ENCODE measurements at places on chromosomes 6 and 20. TPM values are rescaled to one million over a fixed set of nuclear protein-coding genes. Genes with fewer than 3 reads are reported as not detected.

- peak; percentile 88 for DNase-seq
Observed at GRCh38 chr6:149863698-149864577, at the start of gene LRP11. Gene LRP11, minus strand, starts transcription at chr6:149864359. Its CDS starts 339 bp downstream, at chr6:149864020.

DNA sequence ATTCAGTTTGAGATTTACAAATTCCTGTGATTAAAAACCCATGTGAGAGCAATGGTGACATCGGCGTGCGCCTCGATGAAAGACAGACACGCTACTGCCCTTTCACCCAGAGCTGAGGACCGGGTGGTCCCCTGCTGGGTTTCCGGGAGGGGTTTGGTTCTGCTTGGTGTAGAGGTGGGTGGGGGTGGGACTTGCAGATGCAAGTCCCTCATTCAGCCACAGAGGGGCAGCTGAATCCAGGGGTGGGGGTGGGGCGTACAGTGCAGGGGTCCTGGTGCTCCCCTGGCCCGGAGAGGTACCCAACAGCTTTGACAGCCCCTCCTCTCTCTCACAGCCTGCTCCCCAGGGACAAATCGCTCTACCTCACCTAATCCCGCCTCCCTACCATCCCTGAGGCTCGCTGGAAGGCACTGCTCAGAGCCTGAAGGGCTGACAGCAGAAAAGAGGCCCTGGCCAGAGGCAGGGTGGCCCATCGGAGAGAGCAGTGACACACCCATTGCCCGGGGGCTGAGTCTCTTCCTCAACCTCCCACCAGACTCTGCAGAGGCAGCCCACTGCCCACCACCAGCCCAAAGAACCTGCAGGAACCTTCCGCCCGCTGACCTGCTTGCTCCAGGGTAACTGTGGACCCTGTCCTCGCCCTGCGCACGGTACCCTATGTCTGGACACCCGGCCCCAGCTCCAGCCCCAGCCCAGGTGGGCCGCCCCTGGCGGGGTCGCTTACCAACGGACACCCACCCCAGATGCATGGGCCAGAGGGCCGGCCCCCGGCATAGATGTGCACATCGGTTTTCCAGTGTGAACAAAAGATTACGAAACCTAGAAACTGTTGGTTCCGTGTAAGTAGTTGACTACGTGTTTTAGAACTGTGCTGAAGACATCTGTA lies 118.4 kb downstream of the JPH2 start:
- no peak for DNase-seq

- DNase-seq: no peak
Observed at GRCh38 chr6:33966536-33966935, 162.7 kb upstream of the MLN start.

DNA sequence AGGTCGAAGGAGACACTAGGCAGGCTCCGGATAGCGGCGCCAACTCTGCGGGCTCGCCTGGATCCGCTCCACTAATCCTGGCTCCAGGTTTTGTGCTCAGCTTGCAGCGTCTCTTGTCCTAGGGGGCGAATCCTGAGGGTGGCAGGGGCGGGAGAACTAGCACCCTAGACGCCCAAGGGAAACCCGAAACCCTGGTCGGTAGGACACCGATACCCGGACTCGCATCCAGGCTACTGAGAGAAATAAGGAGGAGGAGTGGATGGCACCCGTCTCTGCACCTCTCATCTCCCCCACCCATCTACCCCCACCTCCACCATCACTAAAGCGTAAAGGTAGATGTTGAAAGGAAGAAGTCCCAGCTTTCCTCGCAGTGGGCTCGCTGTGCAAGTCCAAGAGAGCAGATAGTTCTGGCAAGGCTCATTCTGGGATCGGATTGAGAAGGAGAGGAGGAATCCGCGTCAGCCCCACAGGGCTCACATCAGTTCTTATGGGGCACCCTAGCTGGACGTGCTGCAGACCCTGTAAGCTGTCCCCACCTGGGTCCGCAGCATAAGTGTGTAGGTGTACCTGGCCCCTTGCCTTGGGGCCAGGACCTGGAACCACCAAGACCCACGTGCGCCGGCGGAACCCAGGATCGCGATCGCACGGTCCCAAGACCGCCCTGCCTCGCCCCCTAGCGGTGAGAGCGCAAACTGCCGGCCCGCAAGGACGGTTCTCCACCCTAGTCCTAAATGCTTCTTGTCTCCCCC lies 6.9 kb downstream of the SLC32A1 start:
- peak; percentile 81 for DNase-seq

The KHDC1L gene
- total RNA-seq: not detected

The HELZ2 gene
- 64.0 TPM for total RNA-seq

- DNase-seq: no peak
Observed at GRCh38 chr6:84447651-84448050, 220.2 kb upstream of the CEP162 start.

GRCh38 chr6:115819506-115819905 lies 241.2 kb downstream of the FRK start:
- DNase-seq: no peak

The PBOV1 gene
- not detected for total RNA-seq

The FNDC11 gene
- 2.4 TPM for total RNA-seq

- no peak for DNase-seq
Observed at GRCh38 chr20:61881416-61881815, 184.3 kb downstream of the TAF4 start.

GRCh38 chr6:21158149-21158548 lies 435.4 kb upstream of the SOX4 start:
- DNase-seq: no peak

GRCh38 chr6:20364327-20364726 lies 37.4 kb upstream of the E2F3 start:
- DNase-seq: no peak

DNA sequence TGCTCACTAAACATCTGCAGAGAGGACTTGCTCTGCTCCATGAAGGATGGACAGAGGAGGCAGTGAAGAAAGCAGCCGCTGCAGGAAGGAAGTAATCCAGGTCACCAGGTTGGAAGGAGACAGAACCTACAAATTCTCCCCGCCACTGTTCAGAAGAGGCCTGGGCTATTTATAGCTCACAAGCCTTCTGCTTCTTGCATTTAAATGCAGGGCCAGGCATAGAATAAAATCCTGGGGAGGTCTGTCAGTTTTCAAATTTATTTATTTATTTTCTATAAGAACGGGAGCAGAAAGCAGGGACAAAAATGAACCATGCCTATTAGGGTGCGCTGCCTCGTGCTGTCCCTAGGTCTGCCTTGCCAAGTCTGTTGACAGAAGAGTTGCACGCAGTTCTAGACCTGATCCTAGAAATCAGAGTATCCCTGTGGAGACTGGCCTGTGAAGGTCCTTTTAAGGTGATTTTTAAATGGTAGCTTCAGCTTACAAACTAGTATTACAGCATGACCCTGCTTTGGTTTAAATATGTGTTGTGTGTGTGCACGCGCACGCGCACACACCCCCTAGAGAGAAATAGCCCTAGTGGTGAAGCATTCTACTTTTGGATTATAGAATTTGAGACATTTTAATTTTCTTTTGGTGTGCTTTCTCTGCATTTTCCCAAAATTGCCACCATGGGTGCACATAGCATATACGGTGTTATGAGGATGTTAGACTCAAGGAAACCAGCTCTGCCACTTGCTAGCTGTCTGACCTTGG lies 19.5 kb downstream of the RIMS4 start:
- no peak for DNase-seq

DNA sequence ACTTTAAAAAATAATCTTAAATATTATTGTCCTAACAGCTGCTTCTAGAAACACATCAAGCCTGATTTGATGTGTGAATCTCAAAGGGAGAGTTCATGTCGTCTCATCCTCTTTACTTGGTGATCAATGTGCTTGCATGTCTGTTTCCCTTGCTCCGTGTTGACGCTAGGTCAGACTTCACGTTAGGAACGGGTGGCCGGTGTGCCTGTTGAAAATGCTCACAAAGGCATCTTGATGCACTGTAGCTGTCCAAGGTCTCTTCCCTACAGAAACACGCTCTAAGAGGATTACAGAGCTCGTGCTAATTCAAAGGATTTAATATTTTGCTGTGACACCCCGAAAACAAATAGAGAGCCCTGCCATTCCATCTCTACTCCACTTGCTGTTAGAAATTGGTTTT lies 84.6 kb downstream of the ID4 start:
- DNase-seq: no peak

The CST2 gene
- not detected for total RNA-seq

DNA sequence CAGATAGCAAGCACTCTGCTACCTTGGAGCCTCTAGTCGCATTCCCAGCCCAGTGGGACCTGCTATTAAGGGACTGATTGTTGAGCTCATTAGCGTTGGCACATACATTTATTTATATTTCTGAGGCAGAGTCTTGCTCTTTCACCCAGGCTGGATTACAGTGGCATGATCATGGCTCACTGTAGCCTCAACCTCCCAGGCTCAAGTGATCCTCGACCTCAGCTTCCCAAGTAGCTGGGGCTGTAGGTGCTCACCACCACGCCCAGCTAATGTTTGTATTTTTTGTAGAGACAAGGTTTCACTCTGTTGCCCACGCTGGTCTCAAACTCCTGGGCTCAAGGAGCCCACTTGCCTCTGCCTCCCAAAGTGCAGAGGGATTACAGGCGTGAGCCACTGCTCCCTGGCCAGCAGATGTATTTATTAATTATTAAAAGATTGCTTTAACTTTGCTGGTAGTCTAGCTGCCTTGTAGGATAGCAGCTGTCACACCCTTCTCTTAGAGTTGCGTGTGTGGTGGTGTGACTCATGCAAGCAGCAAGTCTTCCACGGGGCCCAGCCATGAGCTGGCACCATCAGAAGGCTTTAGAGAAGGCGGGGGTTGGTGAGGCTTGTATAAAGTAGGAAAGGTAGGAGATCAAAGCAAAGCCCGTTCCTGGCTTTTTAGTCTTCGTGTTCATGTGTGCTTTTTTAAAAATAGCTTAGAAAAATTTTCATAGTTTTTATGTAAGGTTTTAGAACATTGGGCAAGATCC lies 16.5 kb downstream of the ACTR5 start:
- peak; percentile 81 for DNase-seq

DNA sequence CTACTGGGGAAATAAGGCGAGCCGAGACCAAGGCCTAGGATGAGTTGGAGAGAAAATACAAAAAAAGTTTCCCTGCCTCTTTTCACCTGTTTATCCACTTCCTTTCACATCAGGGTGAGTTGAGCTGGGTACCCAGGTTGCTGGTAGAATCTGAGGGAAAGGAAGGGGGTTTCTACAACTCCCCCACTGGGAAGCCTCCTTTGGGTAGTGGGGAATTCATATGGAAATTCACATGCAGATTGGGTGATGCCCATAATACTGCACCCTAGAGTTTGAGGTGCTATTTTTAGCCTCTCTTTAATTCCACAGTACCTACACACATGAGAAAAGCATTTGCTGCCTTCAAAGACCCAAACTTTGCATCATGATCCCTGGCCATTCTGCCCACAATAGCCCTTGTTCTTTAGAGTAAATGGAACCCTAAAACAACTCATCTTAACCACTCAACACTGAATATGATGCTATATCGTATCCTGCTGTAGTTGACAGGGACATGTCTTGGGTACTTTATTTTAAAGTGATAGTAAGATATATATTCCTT lies 2.7 kb downstream of the OSTM1 start:
- DNase-seq: no peak

- no peak for DNase-seq
Observed at GRCh38 chr6:76843054-76843822, 620.1 kb downstream of the HTR1B start.

DNA sequence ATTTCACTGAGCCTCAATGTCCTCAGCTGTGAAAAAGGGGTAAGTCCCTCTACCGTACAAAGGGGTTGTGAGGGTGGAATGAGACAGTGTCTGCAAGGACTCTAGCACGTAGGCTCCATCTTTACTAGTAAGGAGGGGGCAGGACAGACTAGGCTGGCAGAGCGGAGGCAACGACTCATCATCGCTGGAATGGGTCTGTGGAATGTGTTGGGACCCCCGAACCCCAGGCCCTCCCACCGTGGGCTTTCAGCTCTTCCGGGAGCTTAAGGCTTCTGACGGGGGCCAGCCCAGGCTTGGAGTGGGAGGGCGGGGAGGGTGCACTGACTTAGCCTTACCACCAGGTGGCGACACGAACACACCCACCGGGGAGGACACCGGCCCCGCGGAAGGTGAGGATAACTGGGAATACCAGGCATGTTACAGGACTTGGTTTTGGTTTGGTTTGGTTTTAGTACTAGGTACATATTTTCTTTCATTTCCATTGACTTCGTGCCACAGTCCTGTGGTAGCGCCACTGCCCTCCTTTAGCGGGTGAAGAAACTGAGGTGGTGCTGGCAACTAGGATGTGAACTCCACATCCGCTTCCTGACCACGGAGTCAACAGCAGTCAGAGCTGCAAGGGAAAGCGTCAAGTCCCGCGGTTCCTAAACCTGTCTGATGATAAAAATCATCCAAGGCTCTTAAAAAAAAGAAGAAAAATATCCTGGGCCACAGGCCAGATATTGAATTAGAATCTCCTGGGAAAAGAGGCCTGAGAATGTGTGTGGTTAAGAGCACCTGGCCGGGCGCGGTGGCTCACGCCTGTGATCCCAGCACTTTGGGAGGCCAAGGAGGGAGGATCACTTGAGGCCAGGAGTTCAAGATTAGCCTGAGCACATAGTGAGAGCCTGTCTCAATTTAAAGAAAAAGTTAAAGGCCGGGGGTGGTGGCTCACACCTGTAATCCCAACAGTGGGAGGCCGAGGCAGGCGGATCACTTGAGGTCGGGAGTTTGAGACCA lies 10.3 kb upstream of the TULP1 start:
- DNase-seq: peak; percentile 82

DNA sequence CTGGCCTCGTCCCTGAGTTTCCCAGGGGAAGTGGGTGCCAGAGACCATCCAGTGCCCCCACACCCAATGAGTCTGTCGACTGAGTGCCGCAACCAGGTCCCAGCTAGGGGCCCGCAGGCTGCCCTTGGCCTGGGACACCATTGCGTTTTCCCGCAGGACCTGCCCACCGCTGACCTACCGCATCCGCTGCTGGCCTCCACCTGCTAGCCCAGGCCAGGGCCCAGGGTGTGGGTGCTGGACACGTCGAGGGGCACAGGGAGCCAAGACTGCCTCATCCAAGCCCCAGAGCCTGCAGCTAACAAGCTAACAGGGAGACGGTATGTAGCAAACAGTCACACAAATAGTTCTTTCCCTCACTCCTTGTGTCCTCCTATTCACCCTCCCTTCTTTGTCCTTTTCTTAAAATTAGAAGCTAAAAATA lies 97.7 kb downstream of the TMEM242 start:
- DNase-seq: no peak

DNA sequence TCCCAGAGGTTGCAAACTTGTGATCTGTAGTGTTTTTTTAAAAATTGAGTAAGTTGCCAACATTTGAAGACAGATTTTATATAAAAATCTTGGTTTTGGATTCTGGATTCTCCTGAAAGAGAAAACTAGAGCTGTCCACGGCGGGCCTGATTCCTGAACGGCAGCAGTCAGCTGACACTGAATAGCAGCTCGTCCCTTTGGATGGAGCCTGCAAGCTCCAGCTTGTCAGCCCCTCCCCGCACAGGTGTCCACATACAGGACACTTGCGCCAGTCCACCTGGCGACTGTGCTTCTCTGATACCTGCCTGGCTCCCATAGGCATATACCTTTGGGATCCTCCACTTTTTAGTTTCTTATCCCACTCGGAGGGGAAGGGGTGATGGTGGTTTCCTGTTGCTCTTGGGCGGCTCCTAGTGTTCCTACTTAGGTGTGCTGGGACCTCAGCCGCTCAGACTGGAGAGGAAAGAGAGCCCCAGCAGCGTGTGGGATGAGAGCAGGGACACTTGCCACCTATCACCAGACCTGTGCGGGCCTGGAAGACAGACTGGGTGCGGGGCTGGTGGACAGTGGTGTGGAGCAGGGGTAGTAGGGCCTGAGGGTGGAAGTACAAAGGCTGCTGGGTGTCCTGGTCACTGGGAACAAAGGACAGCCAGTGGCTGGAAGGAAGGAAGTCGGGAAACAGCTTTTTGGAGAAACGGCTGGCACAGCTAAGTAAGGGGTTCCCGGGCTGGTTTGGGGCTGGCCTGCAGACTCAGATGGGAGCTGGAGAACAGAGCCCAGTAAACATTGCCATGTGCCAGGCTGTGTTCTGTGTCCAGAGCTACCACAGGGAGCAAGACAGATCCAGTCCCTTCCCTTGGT lies 18.3 kb downstream of the GHRH start:
- peak; percentile 10 for DNase-seq

The MMUT gene
- 23.3 TPM for total RNA-seq

Measured in dermis blood vessel endothelial cell (primary cell).